ENCODE measurements at places on chromosomes 7 and 10.

GRCh38 chr10:30178356-30178964 is 119.1 kb upstream of the JCAD start:
- DNase-seq: peak; percentile 37

DNA sequence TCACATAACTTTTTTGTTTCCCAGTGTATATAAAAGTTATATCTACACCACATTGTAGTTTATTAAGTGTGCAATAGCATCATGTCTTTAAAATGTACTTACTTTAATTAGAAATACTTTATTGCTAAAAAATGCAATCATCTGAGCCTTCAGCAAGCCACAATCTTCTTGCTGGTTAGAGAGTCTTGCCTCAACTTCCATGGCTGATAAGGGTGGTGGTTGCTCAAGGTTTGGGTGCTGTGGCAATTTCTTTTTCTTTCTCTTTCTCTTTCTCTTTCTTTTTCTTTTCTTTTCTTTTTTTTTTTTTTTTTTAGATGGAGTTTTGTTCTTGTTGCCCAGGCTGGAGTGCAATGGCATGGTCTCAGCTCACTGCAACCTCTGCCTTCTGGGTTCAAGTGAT is 360.0 kb downstream of the MAGI2 start:
- DNase-seq: no peak

DNA sequence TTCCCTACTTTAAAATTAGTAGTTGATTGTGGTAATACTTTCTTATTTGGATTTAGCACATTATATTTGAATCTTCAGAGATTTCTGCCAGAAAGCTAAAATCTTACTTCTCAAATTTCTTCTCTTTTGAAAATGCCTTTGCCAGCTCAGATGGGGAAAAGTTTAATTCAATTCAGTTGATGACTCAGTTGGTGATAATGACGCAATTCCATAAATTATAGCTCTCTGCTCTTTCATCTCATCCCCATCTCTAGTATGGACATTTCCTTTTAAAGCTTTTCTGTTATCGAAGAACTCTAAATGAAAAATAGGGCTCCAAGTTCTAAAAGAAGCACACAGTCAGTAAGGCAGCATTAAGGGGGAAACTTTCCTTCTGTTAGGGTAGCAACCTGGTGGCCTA is 25.5 kb downstream of the RNLS start:
- DNase-seq: peak; percentile 36

GRCh38 chr7:46207931-46208634 is 287.0 kb upstream of the IGFBP3 start:
- no peak for DNase-seq

- peak; percentile 11 for DNase-seq
These were observed 223.6 kb downstream of the IPMK start for GRCh38 chr10:58044072-58044471.

GRCh38 chr7:14931511-14932215 is 29.1 kb upstream of the DGKB start:
- no peak for DNase-seq

DNA sequence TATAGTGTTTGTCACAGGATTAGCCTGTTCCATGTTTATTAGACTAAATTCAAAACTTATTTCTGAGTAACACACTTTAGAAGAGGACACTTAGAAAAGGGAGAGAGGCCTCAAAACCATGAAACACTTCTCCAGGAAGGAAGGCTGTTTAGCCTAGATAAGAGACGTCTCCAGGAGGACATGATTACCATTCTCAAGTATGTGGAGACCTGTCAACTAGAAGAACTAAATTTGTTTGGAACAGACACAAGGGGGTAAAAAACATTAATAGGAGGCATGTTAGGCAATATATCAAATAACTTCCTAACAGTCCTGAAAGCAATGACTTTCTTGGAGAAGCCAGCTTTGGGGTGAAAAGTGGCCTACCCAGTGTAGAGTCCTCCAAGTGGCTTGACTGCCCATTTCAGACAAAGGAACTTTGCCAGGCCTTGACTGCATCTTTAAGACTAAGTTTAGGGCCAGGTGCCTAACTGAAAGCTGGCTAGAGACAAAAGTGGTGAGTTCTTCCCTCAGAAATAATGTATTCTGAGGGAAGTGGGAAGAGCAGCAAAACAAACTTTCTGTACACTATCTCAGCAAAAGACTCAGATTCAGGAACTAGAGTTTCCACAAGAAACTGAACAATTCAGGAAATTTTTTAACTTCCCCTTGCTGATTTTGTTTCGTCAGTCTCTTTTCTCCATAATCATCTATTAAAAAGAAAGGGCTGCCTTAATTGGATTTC is 11.8 kb downstream of the NCOA4 start:
- DNase-seq: peak; percentile 13

DNA sequence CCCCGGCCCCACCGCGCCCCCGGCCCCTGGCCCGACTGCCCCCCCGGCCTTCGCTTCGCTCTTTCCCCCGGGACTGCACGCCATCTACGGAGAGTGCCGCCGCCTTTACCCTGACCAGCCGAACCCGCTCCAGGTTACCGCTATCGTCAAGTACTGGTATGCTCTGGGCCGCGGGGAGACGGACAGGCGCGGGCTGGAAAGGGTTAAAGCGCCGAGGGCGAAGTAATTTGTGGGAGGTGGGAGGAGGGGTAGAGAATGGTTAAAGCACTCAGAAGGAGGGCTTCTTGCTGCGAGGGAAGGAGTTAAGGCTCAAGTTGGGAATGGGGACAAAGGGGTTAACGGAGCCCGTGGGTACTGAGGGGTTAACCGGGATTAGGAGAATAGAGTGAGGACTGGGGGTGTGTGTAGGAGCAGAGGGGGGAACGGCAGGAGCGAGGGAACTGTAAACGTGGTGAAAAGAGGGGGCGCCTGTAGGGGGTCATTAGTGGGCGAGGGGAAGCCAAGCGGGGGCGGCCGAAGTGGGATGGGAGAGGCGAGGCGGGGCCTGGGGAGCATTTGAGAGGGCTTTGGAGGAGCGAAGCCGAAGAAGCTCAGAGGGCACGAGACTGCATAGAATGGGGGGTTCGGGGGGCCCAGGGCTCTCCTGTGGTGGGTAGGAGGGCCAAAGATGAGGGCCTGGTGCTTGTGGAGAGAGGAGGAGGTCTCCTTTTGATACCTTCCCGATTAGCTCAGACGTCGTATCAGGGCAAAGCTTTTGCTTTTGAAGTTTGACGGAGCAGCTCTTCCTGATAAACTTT is 605 bp downstream of the SUFU start:
- DNase-seq: peak; percentile 20

- no peak for DNase-seq
These were observed 44.7 kb upstream of the INSIG1 start for GRCh38 chr7:155252892-155253501.

- DNase-seq: no peak
These were observed 18.0 kb upstream of the RSU1 start for GRCh38 chr10:16835228-16835627.

DNA sequence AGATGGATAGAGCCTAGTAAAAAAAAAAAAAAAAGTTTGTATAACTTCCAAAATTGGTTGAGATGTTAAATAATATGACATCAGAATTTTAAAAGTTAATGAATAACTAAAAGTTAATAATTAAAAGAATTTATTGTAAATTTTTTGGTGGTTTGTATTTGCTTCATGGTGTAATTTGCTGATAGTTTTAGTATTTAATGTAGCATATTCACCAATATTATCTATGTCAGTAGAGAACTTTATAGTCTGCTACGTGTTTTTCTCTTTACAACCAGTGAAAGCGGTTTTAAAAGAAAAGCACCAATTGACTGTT is 51.8 kb upstream of the STEAP4 start:
- DNase-seq: no peak

DNA sequence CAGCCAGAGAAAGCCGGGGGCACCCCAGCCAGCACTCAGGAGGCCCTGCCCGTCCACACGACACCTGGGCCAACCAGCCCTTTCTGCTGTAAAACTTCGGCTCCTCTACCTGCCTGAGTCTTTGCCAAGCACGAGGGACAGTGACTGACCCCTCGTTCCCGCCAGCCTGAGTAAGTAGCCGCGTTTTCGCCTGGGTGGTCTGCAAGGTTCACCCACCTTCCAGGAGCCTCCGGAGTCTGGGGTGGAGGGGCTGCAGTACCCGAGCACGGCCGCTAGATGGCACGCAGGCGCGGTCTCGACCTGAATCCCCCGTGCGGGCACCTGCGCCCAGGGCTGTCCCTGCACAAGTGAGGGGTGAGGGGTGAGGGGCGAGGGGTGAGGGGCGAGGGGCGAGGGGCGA is 192.7 kb downstream of the PTPRN2 start:
- DNase-seq: peak; percentile 29

- no peak for DNase-seq
These were observed 34.4 kb downstream of the GHRHR start for GRCh38 chr7:30998180-30998579.

- peak; percentile 79 for DNase-seq
These were observed 5.3 kb downstream of the NUDT1 start for GRCh38 chr7:2247141-2247995.

- no peak for DNase-seq
These were observed 366.5 kb upstream of the SEMA3C start for GRCh38 chr7:81285142-81285871.

DNA sequence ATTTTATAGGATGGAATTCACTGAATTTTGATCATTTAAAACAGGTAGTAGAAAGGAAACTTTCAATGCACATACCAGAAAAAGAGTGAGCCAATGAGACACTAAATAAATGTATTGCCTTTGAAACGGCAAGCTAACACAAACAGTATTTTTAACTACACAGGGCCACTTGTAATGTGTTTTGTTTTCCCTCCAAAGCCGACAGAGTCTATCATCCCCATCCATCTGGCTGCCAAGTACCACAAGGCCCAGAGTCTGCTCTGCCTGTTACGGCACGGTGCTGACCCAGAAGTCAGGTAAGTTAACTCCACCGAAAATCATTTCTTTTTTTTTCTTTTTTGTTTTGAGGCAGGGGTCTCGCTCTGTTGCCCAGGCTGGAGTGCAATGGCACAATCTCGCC is 1.5 kb downstream of the ANKRD61 start:
- no peak for DNase-seq

DNA sequence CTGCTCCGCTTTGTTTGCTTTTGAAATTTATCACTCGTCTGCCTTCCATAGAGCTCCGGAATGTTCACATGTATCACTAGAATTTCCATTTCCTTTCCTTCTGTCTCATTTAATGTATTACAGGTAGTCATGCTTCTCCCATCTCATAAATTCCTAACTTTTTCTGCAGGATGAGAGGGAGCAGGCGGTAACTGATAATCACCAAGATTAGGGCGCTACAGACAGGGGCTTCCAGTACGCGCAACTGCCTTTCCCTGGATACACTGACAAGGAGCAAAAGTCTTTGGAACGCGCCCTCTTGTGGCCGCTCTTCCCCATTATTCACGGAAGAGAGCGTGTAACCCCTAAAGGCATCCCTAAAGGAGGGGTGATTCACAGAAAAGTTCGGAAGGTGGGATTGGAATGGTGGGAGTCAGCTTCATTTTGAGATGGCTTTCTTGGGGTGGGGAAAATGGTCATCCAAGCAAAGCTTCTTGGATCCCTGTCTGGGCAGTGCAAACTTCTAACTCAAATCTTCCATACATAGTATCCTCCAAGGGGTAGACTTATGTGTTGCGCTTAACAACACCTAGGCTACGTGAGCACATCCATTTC is 6.5 kb downstream of the INHBA start:
- DNase-seq: peak; percentile 63

- no peak for DNase-seq
These were observed 41.6 kb downstream of the PROSER2 start for GRCh38 chr10:11864727-11865126.

- peak; percentile 63 for DNase-seq
These were observed at the start of gene ATRNL1 for GRCh38 chr10:115093286-115093775. TSS of gene ATRNL1 (plus strand) at chr10:115093365. CDS start at chr10:115093751, 386 bp downstream.

- no peak for DNase-seq
These were observed 126.0 kb upstream of the NRBF2 start for GRCh38 chr10:63007112-63007511.

- DNase-seq: peak; percentile 39
These were observed 9.7 kb downstream of the ATP6V0E2 start for GRCh38 chr7:149883452-149883861.

- no peak for DNase-seq
These were observed 20.8 kb downstream of the VSIR start for GRCh38 chr10:71752391-71753090.

GRCh38 chr7:13414181-13414580 is 575.3 kb downstream of the ETV1 start:
- no peak for DNase-seq

- no peak for DNase-seq
These were observed 177.2 kb upstream of the KLF14 start for GRCh38 chr7:130910949-130911944.

GRCh38 chr7:105776068-105776790 is 100.2 kb downstream of the ATXN7L1 start:
- peak; percentile 94 for DNase-seq

DNA sequence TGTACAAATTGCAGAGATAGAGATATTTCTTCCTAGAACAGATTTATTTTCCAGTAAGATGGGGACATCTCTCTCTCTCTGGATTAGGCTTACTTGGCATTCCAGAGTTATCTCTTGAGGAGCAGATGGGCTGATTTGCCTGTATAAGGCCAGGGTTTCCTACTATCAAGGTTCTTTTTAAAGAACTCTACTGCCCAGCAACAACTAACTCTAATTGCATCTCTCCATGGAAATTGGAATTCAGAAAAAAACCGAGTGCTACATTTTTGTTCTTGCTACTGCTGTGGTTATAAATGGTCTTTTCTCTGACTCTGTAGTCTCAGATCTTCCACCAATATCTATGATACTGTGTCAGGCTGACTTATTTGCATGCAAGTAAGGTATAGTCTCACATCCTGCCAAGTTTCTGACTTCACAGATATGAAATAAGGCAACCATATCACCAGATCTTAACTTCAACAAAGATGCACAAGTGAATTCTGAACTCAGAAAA is 161.1 kb downstream of the CRPPA start:
- no peak for DNase-seq
